Epithelial cell of prostate (primary cell): ENCODE measurements at places on chromosomes 5 and 9.

DNA sequence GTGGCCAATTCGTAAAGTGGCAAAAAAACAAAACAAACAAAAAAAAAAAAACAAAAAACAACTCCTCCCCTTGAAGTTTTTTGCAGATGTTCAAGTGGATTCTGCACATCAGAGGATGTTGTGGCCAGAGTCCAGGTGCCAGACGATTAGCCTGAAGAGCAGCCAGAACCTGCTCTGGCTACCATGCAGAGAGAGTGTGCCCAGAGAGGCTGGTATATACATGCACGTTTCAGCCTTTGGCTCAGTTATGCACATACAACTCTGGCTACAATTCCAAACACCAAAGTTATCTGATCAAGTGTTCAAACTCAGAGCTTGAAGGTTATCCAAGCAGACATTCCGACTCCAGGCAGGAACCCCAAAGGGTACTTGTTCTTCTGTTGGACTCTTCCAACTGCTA lies 34.7 kb downstream of the GGTA1 start:
- no peak for DNase-seq

- DNase-seq: no peak
Measured at GRCh38 chr5:79666758-79667157, 22.9 kb upstream of the CMYA5 start.

DNA sequence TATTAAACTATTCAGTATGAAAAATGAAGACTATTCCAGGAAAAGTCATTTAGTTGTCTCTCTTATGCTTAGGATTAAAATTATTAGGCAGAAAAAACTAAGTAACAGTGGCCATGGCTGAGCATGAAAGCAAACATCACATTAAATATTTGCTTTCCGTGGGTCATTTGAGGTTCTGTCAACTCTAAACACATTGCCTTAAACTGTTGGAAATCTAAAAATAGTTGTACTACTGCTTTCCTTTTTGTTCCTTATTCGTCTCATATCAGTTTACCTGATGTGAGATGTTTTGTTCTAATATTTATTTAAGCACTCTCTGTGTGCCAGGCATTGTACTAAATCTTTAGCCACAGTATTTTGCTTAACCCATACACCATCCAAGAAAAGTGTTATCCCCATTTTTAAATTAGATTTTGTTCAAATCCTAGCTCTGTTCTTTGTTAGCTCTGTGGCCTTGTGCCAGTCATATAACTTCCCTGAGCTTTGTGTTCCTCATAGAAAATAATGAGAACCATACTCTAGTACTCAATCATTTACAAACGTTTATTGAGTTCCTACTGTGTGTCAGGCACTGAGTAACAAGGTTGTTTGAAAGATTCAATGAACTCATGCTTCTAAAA lies 18.7 kb upstream of the ZNF608 start:
- no peak for DNase-seq

DNA sequence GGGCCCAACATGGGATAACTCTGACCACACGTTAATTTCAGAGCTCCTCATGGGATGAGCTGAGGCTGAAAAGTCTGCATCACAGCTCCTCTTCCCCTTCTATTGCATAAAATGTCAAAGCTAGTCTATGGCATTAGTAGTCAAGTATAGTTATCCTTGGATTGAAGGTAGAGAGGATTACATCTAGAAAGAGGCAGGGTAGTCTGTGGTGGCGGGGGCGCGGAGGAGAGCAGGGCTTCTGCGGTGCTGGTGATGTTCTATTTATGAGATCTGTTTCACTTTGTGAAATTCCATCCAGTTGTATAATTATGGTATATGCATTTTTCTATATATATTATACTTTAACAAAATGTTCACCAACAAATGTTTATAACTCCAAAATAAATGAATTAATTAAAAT lies 329.5 kb upstream of the GRAMD2B start:
- no peak for DNase-seq

GRCh38 chr5:50501491-50502228 lies 60.6 kb upstream of the EMB start:
- no peak for DNase-seq

- DNase-seq: no peak
Measured at GRCh38 chr5:170314541-170315095, 17.0 kb upstream of the LCP2 start.
